ENCODE measurements at places on chromosomes 3 and 15. TPM values are rescaled to one million over a fixed set of nuclear protein-coding genes. Genes with fewer than 3 reads are reported as not detected.

- DNase-seq: no peak
These were observed 21.8 kb downstream of the CTSH start for GRCh38 chr15:78923015-78923414.

DNA sequence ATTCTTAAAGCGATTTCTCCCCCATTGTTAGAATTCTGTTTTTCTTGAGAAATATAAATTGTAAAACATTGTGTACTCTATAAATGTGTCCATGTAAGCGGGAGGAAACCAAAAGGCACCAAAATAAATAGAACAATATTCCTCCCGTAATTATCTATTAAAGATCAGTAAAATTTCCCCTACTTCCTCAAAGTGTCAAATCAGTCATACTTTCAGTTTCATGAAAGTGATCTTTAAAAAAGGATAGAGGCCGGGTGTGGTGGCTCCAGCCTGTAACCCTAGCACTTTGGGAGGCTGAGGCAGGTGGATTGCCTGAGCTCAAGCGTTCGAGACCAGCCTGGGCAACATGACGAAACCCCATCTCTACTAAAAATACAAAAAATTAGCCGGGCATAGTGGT lies 278.9 kb downstream of the MECOM start:
- DNase-seq: no peak

DNA sequence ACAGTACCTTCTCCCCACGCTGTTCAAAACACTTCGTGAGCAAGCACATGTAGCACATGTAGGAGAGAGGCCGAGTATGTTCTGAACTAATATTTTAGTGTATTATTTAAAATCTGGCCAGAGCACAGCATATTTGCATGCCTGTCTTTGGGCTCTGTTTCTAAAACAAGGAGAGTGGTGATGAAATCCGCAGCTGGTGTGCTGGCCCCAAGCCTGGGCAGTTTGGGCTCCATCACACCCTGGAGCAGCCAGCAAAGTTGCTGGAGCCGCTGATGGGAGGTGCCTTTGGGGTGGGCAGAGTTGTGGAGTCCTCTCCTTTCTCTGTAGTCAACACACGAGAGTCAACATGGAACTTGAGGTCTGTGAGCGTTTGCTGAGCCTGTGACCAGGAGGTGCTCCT lies 116.6 kb downstream of the SLCO3A1 start:
- peak; percentile 36 for DNase-seq

- peak; percentile 16 for DNase-seq
These were observed 51.9 kb downstream of the EPHB1 start for GRCh38 chr3:134846911-134847317.

GRCh38 chr15:71547011-71547410 lies 263.3 kb upstream of the NR2E3 start:
- DNase-seq: no peak

GRCh38 chr15:80107774-80108173 lies 45.0 kb upstream of the FAH start:
- DNase-seq: no peak

DNA sequence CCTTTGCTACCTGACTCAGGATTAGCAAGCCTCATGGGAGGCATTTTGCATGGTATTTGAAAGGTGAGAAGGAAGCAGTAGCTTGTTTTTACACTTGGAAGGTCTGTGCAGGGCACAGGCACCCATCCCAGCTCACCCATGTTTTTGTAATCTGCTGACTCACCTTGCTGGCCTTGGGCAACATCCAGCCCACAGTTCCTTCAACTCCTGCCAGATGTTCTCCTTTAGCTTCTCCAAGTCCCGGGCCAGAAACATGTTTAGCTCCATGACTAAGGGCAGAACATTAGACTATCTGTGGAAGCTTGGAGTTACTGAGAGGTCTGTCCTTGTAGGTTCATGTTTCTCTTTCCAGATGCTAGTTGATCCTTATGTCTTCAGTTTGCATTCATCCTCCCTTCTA lies 12.4 kb upstream of the ZNF770 start:
- DNase-seq: peak; percentile 79

GRCh38 chr3:144045766-144046165 lies 74.1 kb downstream of the DIPK2A start:
- no peak for DNase-seq

DNA sequence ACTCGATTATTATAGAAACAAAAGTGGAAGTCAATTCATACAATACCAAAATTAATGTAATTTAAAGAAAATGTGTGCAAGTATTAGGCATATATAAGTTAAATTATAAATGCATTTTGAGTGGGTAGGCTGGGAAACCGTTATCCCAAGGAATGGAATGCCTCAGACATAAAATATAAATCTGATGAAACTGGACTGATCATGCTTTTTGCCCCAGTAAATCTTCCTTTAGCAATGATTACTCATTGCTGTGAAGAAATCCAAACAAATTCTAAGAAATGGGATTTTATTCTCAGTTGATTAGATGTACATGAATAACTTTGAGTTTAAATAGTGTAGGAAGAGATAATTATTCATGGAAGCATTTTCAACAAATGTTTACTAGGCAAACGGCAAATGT lies 185.5 kb upstream of the KCNMB2 start:
- DNase-seq: peak; percentile 52

GRCh38 chr3:79480746-79481145 lies 287.1 kb downstream of the ROBO1 start:
- no peak for DNase-seq

DNA sequence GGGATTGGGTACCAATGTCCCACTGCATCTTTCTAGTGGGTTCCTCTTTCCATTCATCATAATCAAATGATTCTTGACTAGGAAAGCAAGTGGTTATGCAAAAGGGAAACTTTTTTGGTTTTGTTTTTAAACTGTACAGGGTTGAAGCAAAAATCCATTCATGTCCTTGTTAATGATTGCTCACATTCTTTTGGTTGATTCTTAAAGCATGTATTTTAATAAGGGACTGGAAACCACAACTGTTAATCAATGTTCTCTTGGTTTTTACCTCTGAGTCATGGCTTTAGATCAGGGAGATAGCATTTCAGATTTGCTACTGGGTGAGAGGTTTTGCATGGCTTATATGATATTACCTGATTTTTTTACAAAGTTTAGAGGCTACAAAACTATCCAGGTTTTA lies 371.7 kb upstream of the RGMA start:
- no peak for DNase-seq

DNA sequence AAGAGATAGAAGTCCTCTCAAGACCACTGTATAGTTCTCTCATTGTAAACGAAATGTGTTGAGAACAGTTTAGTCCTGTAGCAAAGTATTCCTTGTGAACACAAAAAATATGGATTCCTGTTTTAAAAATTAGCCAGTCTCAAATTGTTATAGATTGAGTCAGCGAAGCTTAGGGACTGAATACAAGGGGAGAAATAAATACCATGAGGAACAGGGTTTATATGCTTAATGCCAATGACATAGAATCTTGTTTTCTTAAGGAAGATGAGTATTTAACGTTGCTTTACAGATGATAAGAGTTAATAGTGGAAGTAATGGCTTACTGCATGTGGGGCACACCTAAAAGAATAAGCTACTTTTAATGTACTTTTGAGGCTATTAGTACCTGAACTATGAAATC lies 37.9 kb downstream of the SETD5 start:
- no peak for DNase-seq

- DNase-seq: no peak
These were observed 353.4 kb downstream of the EPHB1 start for GRCh38 chr3:135148398-135149020.

- DNase-seq: peak; percentile 63
These were observed 69.3 kb upstream of the CBLB start for GRCh38 chr3:105938101-105938500.

- no peak for DNase-seq
These were observed 26.7 kb downstream of the PIK3CA start for GRCh38 chr3:179174898-179175297.

GRCh38 chr15:53831907-53832770 lies 72.7 kb upstream of the WDR72 start:
- no peak for DNase-seq

GRCh38 chr3:56467108-56467507 lies 1.2 kb downstream of the ERC2 start:
- peak; percentile 28 for DNase-seq

DNA sequence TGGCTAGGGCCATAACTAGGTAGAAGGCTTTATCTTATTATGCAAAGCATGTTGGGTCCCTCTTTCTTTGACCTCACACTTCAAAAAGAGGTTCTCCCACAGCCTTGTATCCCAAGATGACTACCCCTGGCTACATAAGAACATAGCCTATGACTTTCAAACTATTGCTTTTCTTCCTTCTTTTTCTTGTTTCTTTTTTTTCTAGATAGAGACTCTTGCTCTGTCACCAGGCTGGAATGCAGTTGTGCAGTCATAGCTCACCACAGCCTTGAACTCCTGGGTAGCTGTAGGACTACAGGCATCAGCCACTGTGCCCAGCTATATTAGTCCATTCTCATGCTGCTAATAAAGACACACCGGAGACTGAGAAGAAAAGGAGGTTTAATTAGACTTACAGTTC lies 47.2 kb downstream of the DIPK2A start:
- peak; percentile 44 for DNase-seq

- no peak for DNase-seq
These were observed 164.3 kb downstream of the FNDC3B start for GRCh38 chr3:172203522-172204258.

Gene ETV5
- 54.8 TPM for total RNA-seq

Gene ERC2
- total RNA-seq: 0.43 TPM

Gene CD80
- not detected for total RNA-seq

Gene UROC1
- under 0.01 TPM for total RNA-seq

Gene SEMA3B
- total RNA-seq: 23.3 TPM

Gene RETNLB
- not detected for total RNA-seq

Gene ROBO2
- 6.1 TPM for total RNA-seq

Gene CD200
- 1.3 TPM for total RNA-seq

Gene FBXO45
- 9.3 TPM for total RNA-seq

Gene CPN2
- total RNA-seq: not detected

Data from fibroblast of villous mesenchyme (primary cell).